ENCODE measurements at places on chromosomes 7 and 10.

- DNase-seq: no peak
Observed at GRCh38 chr10:13219685-13220670, 14.2 kb downstream of the UCMA start.

GRCh38 chr10:120162471-120162870 lies 269.9 kb downstream of the SEC23IP start:
- DNase-seq: no peak

DNA sequence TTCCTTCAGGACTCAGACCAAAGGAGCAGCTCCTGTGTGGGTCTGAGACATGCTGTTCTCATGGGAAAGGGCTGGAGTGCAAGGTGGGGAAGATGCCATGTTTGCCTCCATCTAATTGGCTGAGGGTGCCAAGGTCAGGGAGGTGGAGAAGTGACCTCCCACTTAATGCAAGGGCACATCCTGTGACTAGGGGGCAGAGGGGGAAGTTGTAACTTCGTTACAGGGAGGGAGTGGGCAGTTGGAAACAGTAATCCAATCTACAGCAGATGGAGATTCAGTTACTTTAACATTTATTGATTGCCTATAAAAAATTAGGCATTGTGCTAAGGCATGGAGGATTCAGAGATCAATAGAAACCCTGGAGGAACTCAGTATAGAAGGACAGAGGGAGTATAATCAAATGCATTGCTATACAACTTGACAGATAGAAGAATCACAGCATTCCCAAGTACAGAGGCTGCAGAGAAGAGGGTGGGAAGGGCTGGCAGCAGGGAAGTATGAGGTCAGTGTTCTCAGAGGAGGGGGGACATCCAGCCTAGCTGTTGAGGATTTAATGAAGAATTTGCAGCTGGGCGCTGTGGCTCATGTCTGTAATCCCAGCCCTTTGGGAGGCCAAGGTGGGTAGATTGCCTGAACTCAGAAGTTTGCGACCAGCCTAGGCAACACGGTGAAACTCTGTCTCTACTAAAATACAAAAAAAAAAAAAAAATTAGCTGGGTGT lies 75.9 kb downstream of the CCNY start:
- DNase-seq: no peak

GRCh38 chr7:154342971-154343633 lies 290.9 kb downstream of the DPP6 start:
- no peak for DNase-seq

- no peak for DNase-seq
Observed at GRCh38 chr7:148382596-148382995, 208.0 kb upstream of the C7orf33 start.

Measured in NCI-H446 treated with DMSO at 0.1 percent for 48 hours (cell line).